ENCODE measurements at places on chromosomes 2 and 18.
A peak's percentile ranks its signal among the peaks of the same experiment; 100 is the strongest.

GRCh38 chr2:10370895-10371294 lies 68.2 kb downstream of the HPCAL1 start:
- DNase-seq, result no peak

- DNase-seq, result no peak
These were observed 755 bp downstream of the NOL4 start for GRCh38 chr18:34223893-34224422.

DNA sequence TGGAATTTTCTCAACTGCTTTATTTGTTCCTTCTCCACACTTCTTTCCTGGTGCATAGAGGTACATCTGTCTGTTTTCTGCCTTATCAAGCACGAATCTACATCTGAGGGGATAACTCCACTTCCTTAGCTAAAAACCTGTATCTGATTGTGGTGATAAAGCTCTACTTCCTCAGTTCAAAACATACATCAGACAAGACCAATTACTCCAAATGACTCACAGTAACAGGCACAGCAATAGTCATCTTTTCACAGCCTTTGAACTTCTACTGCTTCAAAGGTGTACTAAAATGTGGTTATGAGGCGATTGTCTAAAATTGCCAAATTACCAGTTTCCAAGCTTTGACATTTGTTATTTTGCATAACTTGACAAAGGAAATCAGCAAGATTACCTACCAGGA lies 803.6 kb upstream of the ZEB2 start:
- DNase-seq, result no peak

DNA sequence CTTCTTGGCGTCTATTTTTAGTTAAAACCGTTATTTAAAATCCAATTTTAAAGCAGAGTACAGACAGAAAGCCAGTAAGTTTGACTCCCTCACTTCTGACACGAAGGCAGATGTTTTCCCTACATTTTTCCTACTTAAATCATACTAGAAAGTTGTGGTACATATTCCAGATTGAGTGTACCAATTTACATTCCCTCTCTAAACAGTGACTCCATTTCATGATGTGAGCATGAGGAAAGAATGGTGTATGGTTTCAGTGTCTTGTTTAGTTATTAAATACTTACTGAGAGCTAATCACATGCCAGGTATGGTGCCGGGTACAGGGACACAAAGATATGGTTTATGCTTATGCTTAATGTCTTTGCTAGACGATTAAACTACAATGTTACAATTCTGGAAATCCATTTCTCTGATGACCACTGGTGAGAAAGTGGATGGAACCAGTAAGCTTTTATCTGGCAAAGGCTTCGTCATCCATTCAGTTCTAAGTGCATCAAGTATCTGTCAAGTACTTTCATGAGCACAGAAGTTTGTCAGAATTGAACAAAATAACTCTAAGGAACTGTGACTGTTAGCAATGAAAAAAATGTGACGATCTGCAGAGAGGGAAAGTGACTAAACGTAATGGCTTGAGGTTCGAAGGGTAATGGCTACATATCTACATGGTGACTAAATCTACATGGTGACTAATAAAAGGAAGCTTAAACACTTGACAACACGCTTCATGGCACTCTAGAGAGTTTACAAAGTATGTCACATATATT lies 25.7 kb downstream of the MAP4K3 start:
- no peak for DNase-seq

GRCh38 chr2:203400805-203401585 lies 72.8 kb downstream of the ABI2 start:
- DNase-seq, result no peak

GRCh38 chr18:74534150-74534969 lies at the start of gene CNDP1:
Gene CNDP1, plus strand, starts transcription at chr18:74534500. Its CDS starts 168 bp downstream, at chr18:74534668.
- no peak for DNase-seq

GRCh38 chr18:22200611-22201225 lies 31.3 kb downstream of the GATA6 start:
- no peak for DNase-seq

GRCh38 chr18:23835506-23835905 lies 146.3 kb downstream of the LAMA3 start:
- DNase-seq, result peak; percentile 60

- DNase-seq, result no peak
These were observed 1.2 kb downstream of the ANTXR1 start for GRCh38 chr2:69013840-69014821.

GRCh38 chr2:181306785-181307184 lies 150.4 kb upstream of the ITGA4 start:
- peak; percentile 58 for DNase-seq
